Right ventricle myocardium inferior (tissue), 1 donor: ENCODE measurements at places on chromosomes 3 and 15.
A peak's percentile ranks its signal among the peaks of the same experiment; 100 is the strongest.

DNA sequence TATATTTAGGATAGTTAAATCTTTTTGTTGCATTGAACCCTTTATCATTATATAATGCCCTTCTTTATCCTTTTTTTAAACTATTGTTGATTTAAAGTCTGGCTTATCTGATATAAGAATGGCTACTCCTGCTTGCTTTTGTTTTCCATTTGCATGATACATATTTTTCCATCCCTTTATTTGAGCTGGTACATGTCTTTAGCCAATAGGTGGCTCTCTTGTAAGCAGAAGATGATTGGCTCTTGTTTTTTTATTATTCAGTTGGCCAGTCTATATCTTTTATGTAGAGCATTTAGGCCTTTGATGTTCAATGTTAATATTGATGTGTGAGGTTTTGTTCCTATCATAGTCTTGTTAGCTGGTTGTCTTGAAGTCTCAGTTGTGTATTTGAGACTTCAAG, 99.5 kb upstream of the MCTP2 start:
- no peak for DNase-seq

GRCh38 chr3:83453056-83453455, 1505.7 kb upstream of the CADM2 start:
- no peak for DNase-seq

DNA sequence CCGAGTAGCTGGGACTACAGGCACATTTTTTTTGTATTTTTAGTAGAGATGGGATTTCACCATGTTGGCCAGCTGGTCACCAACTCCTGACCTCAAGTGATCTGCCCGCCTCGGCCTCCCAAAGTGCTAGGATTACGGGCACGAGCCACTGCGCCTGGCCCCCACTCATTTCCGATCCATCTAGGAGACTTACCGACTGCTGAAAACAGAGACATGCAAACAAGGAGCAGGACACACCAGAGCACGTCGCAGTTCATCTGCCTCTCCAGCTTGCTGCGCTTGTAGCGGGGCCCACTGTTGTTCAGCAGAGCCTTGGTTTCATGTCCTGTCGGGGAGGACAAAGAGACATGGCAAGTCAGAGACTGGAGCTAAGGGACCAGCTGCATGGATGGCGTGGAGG, 137.4 kb downstream of the ATP10A start:
- no peak for DNase-seq

- no peak for DNase-seq
Measured at GRCh38 chr15:53223815-53224214, 433.7 kb upstream of the ONECUT1 start.

DNA sequence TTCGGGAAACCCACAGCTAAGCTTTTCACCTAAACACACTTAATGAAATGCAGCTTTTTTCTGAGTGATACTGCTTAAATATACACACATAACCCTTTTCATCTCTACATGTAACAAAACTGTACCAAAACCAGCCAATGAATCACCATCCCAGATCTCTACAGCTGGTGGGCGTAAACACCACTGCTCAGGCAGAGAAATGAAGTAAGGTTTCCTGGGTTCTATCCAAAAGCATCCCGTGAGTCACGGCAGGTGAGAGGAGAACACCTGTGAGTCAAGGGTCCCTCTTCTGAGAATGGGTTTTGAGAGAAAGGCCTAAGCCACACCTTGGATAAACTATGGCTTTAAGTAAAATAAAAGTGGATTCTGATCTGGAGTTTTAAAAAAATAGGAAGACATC, 2.6 kb downstream of the CLDN1 start:
- DNase-seq = no peak

GRCh38 chr15:27815035-27815434, 284.1 kb downstream of the OCA2 start:
- DNase-seq = no peak

GRCh38 chr15:58666957-58667356, 82.5 kb downstream of the ADAM10 start:
- DNase-seq = no peak

DNA sequence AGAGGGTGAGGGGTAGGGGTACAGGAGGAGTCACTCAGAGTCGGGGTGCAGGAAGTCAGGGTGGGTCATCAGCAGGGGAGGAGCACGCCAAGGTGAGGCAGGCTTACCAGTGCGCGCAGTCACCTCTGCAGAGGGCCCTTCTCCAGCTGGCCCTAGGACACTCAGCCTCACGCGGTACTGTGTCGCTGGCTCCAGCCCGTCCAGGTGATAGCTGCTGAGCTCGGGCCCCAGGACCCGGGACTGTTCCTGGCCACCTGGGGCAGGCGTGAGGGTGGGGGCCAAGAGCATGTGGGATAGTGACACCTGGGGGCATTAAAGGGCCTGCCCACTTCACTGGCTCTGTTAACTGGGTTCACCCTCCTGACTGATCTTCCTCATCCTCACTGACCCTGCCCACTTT, 7.4 kb downstream of the COL7A1 start:
- DNase-seq = no peak

GRCh38 chr15:80709542-80709941, 14.4 kb downstream of the ABHD17C start:
- DNase-seq = no peak

DNA sequence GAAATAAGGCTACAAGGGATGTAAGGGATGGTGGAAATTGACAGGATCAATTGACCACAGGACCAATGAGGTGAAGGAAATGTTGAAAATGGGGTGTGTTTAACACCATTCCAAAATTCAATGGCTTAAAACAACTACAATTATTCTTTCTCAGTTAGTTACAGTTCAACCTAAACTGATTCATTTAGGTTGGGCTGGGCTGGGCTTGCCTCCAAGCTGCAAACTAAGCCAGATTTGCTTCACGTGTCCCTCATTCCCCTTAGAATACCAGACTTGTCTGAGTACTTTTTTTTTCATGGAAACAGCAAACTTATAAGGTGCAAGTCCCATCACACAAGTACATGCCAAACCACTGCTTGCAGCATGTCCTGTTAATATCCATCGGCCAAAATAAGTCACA, 280.1 kb downstream of the NEK10 start:
- peak; percentile 70 for DNase-seq

DNA sequence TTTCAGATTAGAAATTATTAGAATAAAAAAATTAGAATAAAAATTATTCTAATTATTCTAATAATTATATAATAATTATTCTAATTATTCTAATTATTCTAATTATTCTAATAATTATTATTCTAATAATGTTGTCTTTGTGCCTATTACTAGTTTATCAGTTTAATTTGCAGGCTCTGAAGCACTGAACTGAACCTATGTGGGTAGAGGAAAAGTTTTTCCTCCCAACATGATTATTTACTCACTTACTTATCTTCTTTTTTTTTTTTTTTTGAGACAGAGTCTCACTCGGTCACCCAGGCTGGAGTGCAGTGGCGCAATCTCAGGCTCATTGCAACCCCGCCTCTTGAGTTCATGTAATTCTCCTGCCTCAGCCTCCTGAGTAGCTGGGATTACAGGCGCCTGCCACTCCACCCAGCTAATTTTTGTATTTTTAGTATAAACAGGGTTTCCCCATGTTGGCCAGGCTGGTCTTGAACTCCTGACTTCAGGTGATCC, 39.7 kb upstream of the C15orf39 start:
- DNase-seq = no peak

GRCh38 chr3:43959498-43960447, 269.0 kb downstream of the ABHD5 start:
- no peak for DNase-seq

DNA sequence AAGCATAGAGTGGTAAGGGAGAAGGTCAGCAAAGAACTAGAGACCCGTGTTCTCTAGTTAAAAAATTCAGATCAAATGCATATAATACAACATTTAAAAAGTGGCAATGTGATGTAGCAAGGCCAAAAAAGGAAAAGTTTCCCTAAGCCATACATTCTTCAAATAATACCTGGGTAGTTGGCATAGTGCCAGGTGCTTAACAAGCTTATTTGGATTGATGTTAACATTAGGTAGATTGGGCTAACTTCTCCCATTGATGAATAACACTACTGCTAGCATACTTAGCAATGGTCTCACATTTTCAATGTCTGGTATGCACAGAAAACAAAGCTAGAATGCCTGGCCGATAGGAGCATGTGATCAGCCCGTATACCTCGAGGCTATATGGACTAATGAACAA, 283.6 kb upstream of the RARB start:
- no peak for DNase-seq

DNA sequence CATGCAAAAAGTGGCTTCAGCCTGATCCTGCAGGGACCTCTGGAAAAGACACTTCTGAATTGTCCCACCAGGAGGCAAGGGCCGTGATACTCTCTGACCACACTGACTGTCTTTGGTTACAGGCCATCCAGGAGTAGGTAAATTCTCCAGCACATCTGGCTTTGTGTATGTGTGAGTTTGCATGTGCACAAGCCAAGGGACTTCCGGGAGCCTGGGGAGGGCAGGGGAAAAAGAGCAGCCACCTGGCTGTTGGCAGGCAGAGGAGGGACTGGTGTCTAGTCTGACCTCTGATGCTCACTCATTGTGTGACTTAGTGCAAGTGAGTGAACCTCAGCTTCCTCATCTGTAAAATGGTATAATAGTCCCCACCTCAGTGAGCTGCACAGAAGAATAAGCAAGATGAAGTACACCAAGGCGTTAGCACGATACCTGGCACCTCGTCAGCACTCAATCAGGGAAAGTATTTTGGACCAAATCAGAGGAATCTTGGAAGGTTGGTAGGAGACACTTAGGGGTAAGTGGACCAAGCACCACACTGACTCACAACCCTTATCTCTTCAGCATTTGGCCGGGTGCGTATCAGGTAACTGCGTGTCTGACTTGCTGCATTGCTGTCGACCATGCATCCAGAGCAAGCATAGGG, 19.1 kb downstream of the KLHL6 start:
- DNase-seq = no peak

- no peak for DNase-seq
Measured at GRCh38 chr3:42119561-42120355, 28.6 kb downstream of the TRAK1 start.

- no peak for DNase-seq
Measured at GRCh38 chr3:172546105-172546504, 22.9 kb upstream of the TNFSF10 start.

DNA sequence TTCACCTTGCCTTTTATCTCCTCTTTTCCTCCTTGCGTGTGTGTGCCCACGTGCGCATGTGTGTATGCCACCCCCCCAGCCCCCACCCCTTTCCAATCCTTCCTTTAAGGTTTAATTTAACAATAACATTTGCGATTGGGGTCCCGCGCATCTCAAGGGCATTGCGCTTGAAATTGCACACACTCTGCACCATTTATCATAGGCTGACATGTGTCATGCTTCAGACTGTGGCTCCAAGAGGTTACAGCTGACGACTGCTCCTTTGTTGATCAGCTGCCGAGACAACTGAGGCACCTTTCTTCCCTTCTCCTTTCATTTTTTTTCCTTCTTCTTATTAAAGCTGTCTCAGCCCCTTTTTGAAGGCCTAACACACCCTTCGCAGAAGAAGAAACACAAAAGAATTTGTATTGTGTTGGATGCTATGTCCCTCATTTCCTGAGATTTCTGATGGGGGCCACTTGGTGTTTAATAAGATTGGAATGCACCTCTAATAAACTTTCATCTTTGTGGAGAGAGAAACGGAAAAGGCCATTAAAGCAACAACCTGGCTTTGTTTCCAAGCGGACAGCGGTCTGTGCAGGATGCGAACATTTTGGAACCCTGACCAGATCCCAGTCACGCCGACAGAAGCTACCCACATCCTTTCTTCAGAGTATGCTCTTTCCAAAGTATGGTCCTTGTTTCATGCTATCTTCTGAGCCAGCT, 470.1 kb downstream of the MCTP2 start:
- DNase-seq = no peak

GRCh38 chr3:13512451-13512850, 32.3 kb downstream of the HDAC11 start:
- no peak for DNase-seq

GRCh38 chr3:179898024-179898423, 138.7 kb downstream of the PEX5L start:
- no peak for DNase-seq

DNA sequence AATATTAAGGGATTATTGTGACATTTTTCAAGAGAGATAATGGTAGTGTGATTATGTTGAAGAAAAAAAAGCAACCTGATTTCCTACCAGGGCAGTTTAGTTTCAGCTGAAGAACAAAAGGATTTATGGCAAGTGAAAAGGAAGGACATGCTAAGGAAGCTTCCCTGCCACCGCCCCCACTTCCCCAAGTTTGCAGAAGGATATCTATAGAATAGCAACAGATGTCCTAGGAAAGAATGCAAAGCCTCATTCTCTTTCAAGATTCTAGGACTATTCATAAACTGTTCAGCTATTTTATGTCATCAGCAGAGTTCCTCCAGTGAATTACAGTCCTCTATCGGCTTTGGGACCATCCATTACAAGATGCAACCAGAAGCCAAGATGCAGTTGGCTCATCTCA, 160.8 kb downstream of the SATB1 start:
- no peak for DNase-seq

- no peak for DNase-seq
Measured at GRCh38 chr15:31586841-31587240, 260.2 kb downstream of the KLF13 start.

- no peak for DNase-seq
Measured at GRCh38 chr15:70210528-70210927, 112.8 kb upstream of the TLE3 start.

DNA sequence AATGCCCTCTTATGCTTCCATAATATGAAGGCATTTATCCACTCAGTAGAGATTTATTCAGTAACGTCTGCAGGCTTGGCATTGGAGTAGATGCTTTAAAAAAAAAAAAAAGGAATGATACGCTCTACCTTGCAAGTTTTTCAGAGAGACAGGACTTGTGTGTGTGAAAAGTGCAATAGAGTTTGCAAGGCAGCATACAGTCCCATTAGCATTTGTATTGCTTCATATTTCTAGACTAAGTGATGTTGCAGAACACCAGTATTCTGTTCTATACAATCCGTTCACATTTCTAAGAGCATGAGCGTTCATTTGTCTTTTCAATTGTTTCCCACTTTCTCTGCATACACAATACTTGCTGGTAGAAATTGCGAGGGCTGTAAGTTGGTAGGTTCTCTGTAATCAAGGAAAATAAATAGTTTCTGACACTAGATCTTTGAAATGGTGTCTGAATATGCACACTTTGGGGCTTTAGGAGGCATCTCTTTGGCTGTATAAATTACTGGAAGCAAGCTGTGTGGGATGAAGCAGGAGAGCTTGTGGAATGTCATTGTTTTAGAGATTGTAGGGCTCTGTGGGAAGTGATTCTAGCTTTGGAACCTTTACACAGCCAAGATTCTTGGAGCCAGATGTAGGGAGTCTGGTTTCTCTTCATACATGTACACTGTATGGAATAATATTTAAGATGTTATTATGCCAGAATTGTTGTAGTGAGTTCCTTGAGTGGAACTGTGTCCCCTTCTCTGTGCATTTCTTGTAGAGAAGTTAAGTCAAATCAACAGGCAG, 262.7 kb downstream of the FEZF2 start:
- no peak for DNase-seq

DNA sequence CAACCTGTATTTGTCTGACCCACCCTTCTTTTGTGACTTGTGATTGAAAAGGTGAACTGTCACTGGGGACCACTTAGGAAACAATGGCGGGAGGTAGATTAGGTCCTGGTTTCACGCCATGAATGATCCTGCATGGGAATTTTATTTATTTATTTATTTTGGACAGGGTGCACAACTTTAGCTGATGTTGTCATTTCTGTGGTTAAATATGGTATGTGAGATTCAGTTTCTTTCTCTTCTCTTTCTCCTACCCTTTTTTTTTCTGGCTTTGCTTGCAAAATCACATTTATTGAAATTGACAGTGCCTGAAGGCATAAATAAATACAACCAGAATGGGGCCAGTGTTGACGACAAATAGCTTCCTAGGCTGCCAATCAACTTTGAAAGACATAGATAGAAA, 18.0 kb upstream of the HTR3E start:
- DNase-seq = no peak
